ENCODE measurements at places on chromosomes 6 and 20. TPM values are rescaled to one million over a fixed set of nuclear protein-coding genes. Genes with fewer than 3 reads are reported as not detected.

GRCh38 chr6:32847004-32847403 lies 3.2 kb upstream of the PSMB8 start:
- DNase-seq: no peak

PACSIN1 gene
- 0.92 TPM for polyA plus RNA-seq

- no peak for DNase-seq
Observed at GRCh38 chr20:33291830-33292355, 8.9 kb downstream of the BPIFB1 start.

ACSS1 gene
- polyA plus RNA-seq: 27.1 TPM

RNF217 gene
- polyA plus RNA-seq: 13.0 TPM

DNA sequence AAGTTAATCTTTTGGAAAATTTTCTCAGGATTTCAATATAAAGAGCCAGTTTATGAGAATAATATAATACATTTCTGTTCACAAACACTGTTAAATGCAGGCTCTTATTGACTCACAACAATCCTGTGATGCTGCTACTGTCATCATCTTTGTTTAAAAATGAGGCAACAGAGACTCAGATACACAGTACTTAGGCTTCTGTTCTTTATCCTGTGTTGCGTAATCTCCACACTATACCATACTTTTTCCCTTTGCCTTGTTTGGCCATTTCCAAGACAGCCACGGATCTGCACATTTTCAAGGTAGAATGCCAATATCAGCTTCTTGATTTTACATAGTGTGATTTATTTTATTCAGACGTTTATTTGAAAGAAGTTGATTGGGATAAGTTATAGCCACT lies 699.0 kb upstream of the CITED2 start:
- DNase-seq: no peak

UBD gene
- polyA plus RNA-seq: 0.90 TPM

GRCh38 chr6:28974505-28974904 lies 30.6 kb downstream of the ZNF311 start:
- no peak for DNase-seq

PLCB4 gene
- polyA plus RNA-seq: 12.7 TPM

DNA sequence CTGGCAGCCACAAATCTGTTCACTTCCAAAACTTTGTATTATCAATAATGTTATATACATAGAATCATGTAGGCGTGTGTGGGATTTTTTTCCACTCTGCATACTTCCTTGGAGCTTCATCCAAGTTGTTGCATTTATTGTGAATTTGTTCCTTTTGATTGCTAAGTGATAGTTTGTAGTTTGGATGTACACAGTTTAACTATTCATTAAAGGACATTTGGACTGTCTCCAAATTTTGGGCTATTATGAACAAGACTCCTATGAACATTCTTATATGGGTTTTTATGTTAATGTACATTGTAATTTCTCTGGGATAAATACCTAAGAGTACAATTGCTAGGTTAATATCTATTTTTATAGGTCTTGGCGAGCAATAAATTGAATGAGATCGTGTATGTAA lies 36.2 kb upstream of the GCNT2 start:
- no peak for DNase-seq

DNA sequence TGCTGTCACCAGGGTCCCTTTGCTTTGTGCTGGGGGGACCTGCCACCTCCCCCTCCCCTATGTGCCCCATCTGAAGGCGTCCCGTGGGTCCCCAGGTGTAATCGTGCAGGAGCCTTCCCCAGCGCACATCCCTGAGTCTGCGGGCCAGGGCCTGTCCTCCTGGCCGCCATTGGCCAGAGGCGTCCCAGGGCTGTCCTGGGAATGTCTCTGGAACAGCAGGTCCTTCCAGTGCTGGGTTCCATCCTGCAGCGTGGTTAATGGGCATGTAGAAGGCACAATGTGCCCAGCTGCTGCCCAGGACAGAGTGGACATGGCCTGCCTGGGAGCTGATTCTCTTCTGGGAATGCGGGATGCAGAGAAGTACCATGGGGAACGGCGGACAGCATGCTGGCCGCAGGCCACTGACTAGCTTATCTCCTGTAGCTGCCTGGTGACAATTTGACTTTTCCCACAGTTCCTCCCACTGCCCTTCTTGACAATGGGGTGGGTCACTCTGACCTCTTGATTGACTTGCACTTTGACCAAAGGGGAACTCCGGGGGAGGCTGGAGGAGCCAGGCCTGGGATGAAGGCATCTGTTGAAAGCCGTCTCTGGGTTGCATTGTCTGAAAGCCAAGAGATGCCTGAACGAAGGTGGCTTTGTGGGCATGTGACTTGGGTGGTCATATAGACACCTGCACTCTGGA lies 64.0 kb downstream of the CTCFL start:
- DNase-seq: no peak

DNA sequence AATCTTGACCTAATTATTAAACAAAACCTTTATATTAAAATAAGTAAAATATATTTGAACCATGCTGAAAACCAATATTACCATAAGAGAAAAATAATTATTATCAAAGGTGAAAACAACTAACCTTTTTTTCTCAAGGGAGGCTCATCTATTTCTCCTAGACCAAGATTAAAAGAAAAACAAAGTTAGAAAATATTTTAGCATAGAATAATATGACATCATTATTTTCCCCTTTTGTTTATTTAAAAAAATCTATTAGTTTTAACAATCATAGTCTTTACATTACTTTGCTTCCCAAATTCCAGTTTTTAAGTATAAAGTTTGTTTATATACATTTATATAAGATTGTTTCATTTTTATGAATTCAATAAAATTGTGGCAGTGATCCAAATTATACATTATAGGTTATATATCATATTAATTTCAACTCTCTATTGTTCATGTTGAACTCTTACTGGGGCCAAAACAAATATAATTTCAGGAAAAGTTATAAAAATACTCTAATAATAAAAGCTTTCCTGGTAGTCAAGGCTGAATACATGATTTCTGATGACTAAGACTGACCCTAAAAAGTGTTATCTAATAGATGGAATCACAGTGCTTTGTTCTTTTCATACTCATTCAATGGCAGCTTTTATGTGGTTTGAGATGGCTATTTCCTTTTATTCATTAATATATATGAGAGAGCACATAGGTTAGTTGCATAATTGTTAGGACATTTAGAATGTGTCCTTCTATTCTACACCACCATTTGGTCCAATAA lies 89.4 kb downstream of the TRDN start:
- no peak for DNase-seq

- peak; percentile 65 for DNase-seq
Observed at GRCh38 chr20:49484180-49485140, 2.0 kb upstream of the KCNB1 start.

- no peak for DNase-seq
Observed at GRCh38 chr6:73079978-73080377, 145.3 kb downstream of the KHDC1L start.

GRCh38 chr6:15677822-15678221 lies 15.0 kb upstream of the DTNBP1 start:
- no peak for DNase-seq

GRCh38 chr6:124669713-124670480 lies 292.3 kb upstream of the RNF217 start:
- DNase-seq: no peak

DNA sequence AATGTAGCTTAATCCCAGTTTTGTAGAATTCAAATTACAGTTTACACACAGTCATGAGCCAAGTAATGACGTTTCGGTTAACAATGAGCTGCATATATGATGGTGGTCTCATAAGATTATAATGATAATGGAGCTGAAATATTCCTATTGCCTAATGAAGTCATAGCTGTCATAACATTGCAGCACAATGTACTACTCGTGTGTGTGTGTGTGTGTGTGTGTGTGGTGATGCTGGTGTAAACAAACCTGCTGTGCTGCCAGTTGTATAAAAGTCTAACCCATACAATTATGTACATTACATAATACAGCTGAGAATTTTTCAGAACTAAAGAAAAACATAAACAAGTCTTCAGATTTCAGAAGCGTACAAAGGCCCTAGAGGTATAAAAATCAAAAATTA lies 66.7 kb upstream of the ARID1B start:
- DNase-seq: no peak

DNA sequence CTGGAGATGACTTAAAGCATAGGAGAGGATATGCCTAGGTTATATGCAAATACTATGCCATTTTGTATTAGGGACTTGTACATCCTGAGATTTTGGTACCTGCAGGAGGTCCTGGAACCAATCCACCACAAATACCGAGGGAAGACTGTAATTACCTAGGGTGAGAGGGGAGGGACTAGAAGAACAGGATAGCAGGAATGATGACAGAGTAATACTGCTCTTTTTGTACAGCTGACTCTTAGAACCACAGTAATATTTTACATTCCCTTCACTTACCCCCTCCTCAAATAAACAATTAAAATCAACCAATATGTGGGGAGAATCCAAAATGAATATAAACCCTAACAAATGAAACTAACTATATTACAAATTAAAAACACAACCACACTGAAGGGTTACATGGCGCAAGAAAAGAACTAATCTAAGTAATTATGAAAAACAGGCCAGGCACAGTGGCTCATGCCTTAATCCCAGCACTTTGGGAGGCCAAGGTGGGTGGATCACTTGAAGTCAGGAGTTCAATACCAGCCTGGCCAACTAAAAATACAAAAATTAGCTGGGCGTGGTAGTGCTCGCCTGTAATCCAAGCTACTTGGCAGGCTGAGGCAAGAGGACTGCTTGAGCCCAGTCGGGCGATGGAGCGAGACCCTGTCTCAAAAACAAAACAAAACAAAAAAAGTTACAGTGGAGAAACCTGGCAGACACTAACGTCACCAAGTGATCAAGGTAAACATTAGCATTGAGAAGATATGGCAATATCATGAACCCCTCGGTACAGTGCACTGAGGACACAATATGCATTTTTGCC lies 37.1 kb downstream of the MAP1LC3A start:
- no peak for DNase-seq

DNA sequence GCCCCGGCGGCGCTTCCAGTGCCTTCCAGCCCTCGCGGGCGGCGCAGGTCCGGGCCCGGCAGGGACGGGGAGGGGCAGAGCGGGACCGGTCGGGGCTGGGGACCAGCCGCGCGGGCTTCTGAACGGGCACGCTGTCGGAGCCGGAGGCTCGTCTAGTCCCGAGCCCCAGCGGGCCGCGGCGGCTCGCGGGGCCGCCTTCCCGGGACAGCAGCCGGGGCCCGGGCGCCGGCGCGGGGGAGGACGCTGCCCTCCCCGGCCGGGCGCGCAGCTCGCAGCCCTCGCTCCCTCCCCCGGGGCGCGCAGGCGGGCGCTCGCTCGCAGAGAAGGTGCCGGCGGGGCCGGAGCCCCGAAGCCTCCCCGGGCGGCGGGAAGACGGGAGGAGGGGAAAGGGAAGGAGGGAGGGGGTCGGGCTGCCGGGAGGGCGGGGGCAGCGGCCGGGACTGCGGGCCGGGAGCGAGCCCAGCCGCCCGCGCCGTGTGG lies 696 bp upstream of the SIRPA start:
- peak; percentile 26 for DNase-seq

PCMTD2 gene
- 127 TPM for polyA plus RNA-seq
